Stimulated activated CD8-positive, alpha-beta memory T cell treated with anti-CD3 and anti-CD28 coated beads, Interleukin-7, amount 100 ng/mL, for 1 hour (primary cell): ENCODE measurements at places on chromosomes 11 and 22.

GRCh38 chr11:44974402-44975000 lies 23.8 kb upstream of the TP53I11 start:
- no peak for DNase-seq

- no peak for DNase-seq
Measured at GRCh38 chr22:19843107-19843856, 11.4 kb downstream of the GNB1L start.

GRCh38 chr22:26127556-26127955 lies 41.7 kb upstream of the SEZ6L start:
- no peak for DNase-seq

DNA sequence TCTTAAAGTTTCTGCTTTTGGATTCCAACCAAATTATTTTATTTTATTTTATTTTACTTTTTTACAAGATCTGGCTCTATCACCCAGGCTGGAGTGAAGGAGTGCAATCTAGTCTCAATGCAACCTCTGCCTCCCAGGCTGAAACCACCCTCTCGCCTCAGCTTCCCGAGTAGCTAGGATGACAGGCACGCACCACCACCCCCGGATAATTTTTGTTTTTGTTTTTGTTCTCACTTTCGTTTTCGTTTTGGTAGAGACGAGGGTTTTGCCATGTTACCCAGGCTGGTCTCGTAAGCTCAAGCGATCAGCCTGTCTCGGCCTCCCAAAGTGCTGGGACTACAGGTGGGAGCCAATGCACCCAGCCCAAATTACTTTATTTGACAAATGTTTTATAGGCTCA lies 219.8 kb downstream of the ETS1 start:
- no peak for DNase-seq

DNA sequence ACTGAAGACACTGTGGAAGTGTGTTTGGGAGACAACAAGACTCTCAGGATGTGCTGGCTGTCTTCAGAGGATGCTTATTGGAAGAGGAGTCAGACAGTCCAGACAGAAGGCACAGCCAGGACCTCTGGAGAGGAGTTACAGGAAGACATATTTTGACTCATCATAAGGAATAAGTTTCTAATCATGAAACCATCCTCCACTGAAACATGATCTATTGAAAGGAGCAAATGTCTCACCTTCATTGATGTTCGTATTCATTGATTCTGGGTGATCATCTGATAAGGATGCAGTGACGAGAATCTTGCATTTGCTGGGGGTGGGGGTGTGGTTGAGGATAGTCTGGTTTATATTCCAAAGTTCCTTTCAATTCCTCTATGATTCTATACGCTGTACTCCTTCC lies 2.5 kb upstream of the CXCR5 start:
- DNase-seq = no peak

DNA sequence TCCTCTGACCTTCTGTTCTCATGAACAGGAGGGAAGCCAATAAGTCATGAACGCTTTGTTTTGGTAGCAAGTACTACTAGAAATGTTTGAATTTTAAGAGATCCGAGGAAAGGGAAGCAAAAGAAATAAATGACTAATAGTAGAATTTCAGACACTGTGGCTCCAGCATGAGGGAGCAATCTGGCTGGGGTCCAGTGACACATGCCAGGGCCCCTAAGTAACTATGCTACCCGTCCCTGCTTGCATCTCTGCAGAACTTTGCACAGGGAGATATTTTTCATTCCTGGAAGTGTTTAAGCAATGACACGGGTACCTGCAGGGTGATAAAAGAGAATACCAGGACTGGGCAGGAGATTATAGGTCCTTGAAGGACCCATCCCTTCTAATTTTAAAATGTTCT lies 7.3 kb upstream of the ADAMTS8 start:
- DNase-seq = no peak

GRCh38 chr22:17063411-17064106 lies 21.2 kb upstream of the IL17RA start:
- DNase-seq = no peak

DNA sequence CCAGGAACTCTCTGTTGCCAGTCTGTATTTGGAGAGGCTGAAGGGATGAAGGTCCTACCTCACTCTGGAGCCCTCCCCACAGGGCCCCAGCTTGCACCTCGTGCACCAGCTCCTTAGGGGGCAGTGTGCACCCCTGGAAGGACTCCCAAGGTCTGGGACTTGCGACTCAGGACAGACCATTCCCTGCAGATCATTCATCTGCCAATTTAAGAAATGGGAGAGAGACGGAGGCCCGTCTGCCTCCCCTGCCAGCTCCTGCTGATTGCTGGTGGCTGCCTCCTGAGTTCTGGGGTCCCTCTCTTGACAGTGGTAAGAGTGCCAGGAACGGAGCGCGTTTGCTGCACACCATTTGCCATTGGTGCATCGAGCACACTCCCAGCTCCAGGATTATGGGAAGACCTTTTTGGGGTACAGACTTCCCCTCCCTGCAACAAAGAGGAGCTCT lies 27.4 kb upstream of the MALAT1 start:
- no peak for DNase-seq

- no peak for DNase-seq
Measured at GRCh38 chr11:66055021-66055420, 2.9 kb downstream of the SF3B2 start.

- DNase-seq = no peak
Measured at GRCh38 chr11:8336356-8337129, 72.9 kb upstream of the LMO1 start.

DNA sequence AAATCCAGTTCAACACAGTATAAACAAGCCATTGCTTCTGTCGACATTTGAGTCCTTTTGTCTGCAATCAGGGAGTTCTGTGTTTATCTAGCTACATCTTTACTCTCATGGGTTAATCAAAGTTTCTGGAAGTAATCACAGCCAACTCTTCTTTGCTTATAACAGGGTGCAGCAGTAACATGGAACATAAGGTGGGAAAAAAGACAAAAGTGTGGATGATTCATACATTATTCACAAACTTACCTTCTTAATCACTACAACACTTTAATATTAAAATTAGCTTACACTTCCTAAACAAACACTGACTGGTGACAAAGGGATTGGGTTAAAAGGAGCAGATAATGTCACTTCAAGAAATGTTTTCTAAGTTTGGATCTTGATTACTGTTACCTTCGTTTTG lies 44.7 kb downstream of the SNX19 start:
- DNase-seq = no peak

DNA sequence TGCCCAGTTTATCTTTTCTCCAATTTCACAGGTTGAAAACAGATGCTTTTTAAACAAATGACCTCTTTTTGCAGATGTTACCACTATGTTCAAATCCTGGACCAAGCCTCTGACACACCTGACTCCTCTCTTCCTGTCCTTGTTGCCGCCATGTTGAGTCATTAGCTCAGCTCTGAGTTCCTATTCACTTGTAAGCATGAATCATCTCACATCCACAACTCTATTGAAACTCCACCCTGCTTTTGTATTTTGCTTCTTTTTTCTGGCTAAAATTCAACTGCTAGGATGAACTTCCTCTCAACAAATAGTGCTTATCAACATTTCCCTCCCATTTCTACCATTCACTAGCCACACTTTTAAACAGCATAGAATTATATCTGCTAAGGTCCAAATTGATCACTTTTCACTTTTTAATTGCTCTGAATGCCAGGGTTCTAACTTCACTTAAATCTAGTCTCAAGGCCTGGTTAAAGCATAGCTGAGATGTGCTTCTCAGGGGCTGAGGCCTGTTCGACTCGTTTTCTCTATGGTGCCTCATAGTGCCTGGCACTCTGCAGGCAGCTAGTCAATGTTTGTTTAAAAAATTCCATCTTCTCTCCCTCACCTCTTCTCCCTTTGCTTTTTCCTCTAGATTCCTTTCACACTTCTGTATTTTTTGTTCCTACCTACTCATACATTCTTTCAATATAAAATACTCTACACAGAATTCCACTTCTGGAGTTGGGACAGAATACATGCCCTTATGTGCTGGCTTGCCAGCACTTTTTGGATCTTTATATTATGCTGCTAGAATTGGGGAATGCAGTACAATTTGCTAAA lies 3.9 kb downstream of the JOSD1 start:
- no peak for DNase-seq

GRCh38 chr11:76975513-76975912 lies 58.7 kb upstream of the B3GNT6 start:
- no peak for DNase-seq

GRCh38 chr22:49705972-49706352 lies 121.7 kb downstream of the BRD1 start:
- DNase-seq = no peak

GRCh38 chr22:11066458-11067285 lies 4461.3 kb upstream of the OR11H1 start:
- no peak for DNase-seq

GRCh38 chr11:120013325-120014250 lies 124.3 kb downstream of the TRIM29 start:
- no peak for DNase-seq

GRCh38 chr11:116861539-116861938 lies 24.1 kb upstream of the APOA1 start:
- DNase-seq = no peak

DNA sequence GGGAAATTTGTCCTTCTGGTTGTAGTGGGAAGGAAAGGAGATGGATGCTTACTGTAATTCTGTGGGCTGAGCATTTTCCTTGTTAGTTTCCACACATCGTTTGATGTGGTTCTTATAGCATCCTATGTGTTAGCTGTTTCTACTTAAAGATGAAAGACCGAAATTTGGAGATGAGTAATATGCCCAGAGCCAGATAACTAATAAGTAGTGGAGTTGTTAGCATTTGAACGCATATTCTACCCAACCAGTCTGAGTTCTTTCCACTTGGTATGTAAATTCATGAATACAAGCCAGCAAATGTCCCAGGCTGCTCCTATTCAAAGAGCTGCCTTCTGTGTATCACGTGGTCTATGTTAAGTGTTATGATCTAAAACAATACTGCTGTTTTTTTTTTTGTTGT lies 14.6 kb downstream of the SPECC1L start:
- DNase-seq = no peak

DNA sequence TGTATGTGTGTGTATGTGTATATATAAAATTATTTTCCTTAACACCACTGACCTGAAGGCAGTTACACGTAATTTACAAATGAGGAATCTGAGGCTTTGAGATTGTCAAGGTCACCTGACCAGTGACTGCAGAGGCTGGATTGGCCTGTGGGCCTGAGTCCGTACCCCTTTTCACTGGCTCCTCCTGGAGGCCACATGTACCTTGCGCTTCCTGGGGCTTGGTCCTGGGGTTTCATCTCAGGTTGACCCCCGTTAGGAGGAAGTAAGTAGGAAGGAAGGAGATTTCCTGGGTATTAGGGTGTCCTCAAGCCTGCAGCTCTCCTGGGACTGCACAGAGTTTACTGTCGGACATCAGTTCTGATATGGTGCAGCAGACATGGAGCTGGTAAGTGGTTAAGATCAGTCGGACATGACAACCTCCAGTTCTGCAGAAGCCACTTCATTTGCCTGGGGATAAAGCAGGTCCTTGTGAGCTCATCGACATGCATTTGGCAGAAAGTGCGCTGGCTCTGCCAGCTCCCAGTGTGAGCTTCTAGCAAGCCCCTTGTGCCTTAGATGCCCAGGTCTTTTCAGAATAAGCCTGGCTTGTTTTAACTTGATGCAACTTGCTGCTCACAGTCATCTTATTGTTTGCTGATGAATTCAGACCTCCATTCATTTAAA lies 36.6 kb downstream of the ST3GAL4 start:
- DNase-seq = no peak

GRCh38 chr11:128839081-128839480 lies 28.0 kb downstream of the KCNJ1 start:
- DNase-seq = no peak

- no peak for DNase-seq
Measured at GRCh38 chr11:104734998-104735397, 163.3 kb downstream of the CASP12 start.

DNA sequence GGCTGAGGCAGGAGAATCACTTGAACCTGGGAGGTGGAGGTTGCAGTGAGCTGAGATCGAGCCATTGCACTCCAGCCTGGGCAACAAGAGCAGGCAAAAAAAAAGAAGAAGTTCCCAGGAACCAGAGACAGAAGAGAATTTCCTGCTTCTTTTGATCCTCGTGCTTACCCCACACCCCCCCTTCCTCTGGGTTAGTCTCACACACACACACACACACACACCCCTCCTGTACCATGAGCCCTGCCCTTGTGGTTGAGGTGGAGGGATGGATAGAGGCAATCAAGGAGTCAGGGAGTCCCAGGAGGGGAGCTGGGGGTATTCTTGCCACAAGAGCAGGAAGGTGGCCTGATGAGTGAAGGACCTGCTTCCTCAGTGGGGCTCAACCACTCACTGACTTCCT lies 4.1 kb upstream of the UBE2L6 start:
- DNase-seq = no peak

DNA sequence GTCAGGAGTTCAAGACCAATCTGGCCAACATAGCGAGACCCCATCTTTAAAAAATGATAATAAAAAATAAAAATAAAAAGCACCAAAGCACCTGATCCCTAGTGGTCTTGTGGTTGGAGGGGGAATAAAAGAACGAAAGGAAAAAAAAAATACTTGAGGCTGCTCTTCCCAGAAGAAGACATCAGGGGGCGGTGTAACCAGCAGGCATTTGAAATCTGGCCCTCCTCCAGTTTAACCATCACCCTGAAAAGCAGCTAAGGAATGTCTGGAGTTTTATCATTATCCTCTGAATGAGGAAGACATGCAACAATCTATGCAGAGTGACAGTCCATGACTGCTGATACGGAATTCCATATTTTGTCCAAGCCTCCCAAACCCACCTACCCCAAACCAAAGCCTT lies 5.6 kb upstream of the KCTD17 start:
- no peak for DNase-seq

DNA sequence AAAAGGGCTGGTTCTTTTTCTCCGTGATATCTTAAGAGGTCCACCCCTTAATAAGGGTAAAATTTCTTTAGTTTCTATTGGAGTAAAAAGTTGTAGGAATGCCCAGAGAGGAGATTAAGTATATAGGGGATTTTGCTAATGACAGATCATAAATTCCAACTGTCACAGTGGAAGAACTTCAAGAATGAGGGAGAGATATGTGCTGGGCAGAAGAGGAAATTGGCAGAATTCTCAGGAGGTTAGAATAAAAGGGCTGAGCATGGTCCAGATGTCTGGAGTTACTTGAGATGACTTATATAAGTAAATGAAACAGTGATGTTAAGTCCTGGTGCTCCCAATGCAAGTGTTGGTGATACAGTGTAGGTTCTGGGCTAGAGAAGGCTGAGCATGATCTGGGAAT lies 417.6 kb upstream of the ARHGAP42 start:
- no peak for DNase-seq

DNA sequence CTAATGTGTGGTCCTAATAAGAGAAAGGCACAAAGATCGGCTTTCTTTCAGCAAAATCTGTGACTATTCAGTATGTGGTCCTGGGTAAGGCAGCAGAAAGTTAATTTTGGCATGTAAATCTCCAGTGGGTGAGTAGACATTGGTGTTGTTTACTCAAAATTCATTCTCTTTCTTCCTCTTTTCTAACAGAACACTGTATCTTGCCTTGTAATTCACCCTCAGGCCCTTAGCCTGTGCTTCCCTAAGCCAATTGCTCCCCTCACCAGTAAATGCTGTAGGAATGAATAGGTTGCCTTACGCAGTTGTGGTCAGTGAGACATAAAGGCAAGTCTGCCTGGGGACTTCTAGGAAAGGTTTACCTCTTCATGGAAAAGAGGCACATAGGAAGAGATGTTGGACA lies 49.9 kb upstream of the PDE3B start:
- no peak for DNase-seq

GRCh38 chr11:3003396-3004231 lies 11.5 kb upstream of the NAP1L4 start:
- DNase-seq = no peak

GRCh38 chr11:64799623-64800302 lies 3.3 kb downstream of the MAP4K2 start:
- DNase-seq = no peak
